Activated gamma-delta T cell (primary cell): ENCODE measurements at places on chromosomes 6 and 20.

DNA sequence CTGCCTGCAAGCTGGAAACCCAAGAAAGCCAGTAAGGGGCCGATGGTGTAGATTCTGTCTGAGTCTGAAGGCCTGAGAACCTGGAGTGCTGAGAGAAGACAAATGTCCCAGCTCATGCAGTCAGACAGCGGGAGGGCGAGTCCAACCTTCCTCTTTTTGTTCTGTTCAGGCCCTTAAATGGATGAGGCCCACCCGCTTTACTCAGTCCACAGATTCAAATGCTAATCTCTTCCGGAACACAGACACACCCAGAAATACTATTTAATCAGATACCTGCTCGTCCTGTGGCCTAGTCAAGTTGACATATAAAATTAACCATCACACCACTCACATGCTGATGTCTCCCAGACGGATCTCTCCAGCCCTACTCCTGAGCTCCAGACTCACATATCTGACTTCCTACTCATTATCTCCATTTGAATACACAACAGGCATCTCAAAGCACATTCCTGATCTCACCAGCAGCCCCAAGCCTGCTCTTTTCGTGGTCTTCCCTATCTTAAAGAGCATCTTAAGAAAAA, 26.7 kb upstream of the SRC start:
- no peak for DNase-seq

DNA sequence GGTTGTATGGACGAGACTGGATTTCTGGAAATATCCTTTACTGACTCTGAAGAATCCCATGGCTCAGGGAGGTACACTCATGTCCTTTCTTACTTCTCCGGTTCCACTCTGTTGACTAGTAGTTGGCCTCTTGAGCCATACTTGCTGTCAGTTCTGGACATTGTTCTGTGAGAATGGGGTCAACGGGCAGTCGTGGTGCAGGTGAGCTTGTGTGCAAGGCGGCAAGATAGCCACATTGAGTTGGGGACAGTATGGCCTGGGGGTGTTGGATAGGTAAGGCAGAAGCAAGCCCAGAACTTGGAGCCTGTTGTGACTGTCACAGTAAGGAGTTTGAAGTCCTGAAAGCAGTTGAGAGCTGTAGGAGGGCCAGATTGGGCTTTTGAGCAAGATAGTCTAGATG, 13.5 kb upstream of the SLC22A1 start:
- DNase-seq = no peak

GRCh38 chr6:16727996-16728395, 33.3 kb downstream of the ATXN1 start:
- no peak for DNase-seq

DNA sequence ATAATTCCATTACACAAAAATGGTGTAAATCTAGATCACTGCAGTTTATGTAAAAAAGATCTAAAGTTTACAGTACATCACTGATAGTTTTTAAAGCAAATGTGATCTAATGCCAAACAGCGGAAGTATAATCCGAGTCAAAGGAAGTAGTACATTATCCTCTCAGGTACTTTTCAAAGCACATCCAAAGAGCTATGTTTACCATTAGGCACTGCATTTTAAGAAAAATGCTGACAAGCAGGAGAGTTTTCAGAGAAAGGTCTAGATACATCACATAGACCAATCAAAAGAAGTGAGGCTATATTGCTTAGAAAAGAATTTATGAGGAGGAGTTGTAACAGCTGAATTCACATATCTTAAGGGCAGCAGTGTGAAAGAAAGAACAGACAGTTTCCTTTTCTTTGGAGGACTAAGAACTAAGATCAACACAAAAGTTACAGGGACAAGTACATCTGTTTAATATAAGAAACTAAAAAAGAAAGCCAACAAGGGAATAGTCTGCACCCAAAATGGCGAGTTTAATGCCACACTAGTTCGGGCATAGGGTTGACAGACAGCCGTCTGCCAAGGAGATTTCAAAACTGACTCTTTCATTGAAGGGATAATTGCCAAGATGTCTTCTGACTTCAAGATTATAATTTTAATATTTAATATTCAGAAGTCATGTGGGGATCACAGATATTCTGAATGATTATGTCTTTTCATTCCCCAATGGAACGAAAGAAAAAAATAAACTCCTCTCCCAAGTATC, 1.4 kb downstream of the ZNF184 start:
- DNase-seq = no peak

DNA sequence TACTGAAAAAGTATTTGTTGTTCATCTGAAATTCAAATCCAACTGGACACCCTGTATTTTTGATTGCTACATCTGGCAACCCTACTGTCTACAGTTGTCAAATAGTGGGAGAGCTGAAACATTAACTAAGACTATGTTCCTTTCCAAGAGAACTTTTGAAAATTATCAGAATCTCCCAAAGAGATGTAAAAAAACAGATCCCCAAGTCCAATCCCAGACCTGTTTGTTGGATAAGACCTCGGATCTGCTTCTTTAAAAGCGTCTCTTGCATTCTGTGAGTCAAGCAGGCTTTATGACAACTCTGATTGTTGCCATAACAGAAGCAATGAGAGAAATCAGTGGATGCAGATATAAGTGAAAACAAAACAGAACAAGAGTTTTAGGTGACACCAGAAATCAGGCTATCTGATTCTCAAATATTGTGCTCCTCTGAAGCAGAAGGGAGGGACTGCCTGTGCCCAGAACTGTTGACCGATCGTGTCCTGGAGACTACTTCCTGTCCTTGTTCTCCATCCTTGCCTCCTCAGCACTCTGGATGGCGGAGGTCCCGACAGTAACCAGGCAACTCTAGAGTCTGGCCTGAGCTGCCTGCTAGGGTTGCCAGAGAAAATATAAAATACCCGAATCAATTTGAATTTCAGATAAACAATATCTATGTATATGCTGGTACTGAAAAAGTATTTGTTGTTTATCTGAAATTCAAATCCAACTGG, 853.8 kb downstream of the MAFB start:
- no peak for DNase-seq

DNA sequence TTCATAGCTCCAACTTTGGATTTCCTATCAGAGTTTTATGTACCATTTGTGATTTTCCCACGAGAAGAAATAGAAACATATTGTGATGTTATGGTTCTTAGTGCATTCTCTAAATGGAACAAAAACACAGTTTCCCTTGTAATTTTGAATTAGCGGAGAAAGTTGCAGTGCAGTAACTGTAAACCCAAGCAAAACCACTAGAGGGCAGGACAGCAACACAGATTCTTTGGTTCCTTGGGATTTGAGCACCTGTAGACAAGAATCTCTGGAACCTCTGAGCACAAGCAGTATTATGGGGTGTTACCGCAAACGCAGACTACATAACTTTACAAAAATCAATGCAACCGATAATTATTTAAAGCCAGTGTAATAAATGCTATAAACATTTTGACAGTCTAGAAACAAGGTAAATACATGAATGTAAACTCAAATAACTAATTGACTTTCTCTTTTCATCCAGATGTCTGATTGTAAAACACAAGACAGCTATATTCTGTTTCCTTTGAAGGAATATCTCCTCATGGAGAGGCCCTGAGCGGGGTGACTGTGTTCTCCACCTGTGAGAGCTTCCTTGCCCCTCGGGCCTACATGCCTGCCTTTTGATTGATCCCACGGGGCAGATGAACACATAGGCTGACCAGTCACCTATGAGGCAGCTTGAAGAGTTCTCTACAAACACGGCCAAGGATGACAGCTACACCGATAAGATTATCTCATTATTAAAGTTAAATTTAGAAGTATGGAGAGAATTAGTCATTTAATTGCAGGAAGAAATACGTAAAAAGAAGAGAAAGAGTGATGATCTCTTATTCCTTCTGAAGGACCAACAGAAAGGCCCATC, 67.5 kb upstream of the COL21A1 start:
- no peak for DNase-seq

DNA sequence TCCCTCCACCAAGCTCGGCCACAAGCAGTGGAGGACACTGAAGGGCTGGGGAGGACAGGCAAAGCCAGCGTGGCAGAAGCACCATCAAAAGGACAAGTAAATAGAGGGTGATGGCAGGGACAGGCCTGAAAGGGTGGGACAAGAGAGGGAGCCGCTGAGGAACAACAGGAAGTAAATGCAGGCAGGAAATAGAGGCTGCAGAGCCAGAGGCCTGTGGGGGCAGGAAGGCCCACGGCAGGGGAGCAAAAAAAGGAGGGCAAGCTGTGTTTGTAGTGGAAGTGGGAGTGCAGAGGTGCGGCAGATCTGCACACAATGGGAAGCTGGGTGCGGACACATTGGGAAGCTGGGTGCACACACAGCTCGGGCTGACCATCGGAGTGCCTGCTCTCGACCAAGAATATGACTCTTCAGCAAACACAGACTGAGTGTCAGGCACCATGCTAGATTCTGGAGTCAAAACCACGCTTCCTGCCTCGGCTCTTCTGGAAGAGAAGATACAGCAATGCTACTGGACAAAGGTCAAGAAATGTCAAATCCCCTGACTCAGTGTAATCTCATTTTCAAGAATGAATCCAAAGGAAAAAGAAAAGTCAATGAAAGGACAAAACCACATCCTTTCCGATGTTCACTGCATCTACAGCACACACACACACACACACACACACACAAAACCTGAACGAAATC, 40.4 kb upstream of the RAB22A start:
- DNase-seq = no peak

GRCh38 chr6:110063594-110064263, 85.6 kb downstream of the GPR6 start:
- DNase-seq = no peak

DNA sequence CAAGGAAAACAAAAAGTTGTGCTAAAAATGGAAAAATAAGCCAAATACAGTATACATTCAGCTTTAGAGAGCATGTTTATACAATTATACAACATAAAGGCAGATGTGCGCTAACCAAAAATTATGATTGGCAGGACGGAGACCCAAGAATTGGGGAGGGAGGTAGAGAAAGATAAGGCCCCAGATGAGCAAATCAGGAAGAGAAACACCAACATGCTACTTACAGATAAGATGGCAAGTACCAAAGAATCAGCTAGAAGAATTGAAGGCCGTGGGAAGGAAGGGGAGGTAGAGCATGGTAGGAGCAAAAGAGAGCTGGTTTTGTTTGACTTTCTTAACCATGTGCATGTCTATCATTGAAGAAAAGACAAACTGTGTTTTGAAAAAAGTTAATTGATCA, 45.4 kb downstream of the PRND start:
- DNase-seq = no peak

GRCh38 chr20:38181207-38181801, 16.2 kb upstream of the TGM2 start:
- no peak for DNase-seq

DNA sequence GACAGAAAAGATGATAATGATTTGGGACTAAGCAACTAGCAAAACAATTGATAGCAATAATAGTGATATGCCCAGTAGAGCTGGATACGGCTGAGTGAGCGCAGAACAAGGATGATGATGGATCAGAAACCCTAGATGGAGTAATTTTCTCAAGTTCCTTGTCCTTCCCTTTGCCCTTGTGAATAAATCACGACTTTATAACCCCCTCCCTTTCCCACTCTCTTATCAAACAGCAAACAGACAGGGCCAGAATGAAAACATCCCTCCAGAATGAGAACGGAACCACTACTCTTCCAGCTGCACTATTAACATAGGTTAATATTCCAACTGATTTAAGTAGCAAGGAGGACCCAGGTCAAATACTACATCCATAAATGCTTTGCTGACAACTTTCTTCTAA, 1.3 kb upstream of the MTFR2 start:
- DNase-seq = no peak

GRCh38 chr20:9594284-9594875, 80.0 kb downstream of the LAMP5 start:
- no peak for DNase-seq

- no peak for DNase-seq
Measured at GRCh38 chr20:24863356-24863755, 85.7 kb upstream of the CST7 start.

GRCh38 chr6:168636147-168637004, 195.4 kb downstream of the SMOC2 start:
- DNase-seq = no peak

GRCh38 chr6:150865043-150865405, 478 bp upstream of the MTHFD1L start:
- DNase-seq = no peak

DNA sequence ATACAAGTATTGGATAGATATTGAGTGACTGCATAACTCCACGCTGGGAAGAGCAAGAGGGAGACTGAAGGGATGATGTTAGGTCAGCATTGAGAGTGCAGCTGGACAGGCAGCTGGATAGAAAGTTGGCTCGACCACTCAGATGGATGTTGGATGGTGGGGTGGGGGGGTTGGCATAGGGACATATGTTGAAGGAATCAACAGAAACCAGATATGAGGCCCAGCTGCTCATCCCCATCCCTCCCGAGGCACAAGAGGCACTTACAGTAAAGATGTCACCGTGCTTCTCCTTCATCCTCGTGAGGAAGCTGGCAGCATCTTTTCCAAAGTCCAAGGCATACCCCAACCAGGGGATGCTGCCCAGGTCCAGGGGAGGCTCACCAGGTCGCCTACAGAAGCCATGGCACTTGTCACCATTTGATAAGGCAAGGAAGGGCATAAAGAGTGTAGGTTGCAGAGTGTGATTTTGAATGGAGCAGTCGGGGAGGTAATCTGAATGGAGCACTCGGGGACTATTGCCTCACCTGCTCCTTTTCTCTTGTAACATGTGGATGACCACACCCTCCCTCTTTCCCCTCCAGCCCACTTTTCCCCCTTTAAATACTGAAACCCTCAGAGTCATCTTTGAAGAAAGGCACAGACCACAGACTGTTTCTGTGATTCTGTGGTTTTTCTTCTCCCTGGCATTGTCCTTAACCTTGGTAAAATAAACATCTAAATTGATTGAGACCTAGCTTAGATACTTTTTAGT, 18.0 kb downstream of the PTGIS start:
- DNase-seq = no peak

DNA sequence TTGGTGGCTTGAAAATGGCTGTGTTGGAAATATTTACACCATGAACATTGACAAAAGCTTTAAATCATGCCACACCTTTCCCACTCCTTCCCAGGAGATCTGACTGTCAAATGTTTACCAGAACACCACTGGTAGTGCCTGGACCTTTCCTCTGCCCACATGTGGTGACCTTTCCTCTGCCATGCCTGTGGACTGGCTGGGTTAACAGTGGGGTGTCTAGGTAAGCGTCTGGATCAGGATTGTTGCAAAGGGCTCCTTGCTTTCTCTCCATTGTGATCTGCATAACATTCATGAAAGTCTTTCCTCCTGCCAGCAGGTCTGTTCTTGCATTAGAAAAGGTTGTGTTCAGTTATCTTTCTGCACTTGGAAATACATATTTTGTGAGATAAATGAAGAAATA, 572.7 kb downstream of the DHX35 start:
- no peak for DNase-seq

DNA sequence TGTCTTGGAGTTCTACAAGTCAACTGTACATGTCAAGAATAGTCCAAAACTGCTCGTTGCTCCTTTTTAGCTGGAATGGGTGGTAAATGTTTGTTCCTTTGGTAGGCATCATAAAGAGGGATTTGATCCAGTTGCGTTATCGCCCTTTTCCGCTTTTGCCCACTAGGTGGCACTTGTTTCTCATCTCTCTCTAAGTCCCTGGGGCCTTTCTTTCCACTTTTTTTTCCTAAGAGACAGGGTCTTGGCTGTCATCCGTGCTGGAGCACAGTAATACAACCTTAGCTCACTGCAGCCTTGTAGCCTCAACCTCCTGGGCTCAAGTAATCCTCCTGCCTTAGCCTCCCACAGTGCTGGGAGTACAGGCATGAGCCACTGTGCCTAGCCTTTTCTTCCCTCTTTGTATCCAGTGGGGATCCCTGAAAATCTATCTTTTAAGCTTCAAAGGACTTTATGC, 20.7 kb downstream of the GTPBP2 start:
- no peak for DNase-seq
